ENCODE measurements at places on chromosomes 3 and 15.

DNA sequence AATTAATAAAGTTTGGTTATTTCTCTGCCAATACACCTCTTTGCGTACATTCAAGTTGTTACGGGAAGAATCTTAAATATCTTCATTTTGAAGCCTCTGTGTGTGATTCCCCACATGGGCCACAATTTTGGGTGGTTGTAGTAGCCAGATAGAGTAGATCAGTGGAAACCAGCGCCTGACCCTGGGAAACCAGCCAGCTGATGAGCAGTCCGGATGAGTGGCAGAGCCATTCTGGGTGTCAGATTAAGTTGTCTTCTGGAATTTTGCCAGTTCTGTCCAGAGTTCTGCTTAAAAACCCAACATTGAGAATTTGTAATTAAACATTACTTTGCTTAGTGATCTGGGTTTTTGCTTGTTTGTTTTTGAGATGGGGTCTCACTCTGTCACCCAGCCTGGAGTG, 49.7 kb downstream of the MRPS25 start:
- DNase-seq, result no peak

GRCh38 chr3:177476495-177476894, 279.2 kb upstream of the TBL1XR1 start:
- DNase-seq, result no peak

GRCh38 chr15:83282776-83283137, 1.7 kb downstream of the BNC1 start:
- no peak for DNase-seq

DNA sequence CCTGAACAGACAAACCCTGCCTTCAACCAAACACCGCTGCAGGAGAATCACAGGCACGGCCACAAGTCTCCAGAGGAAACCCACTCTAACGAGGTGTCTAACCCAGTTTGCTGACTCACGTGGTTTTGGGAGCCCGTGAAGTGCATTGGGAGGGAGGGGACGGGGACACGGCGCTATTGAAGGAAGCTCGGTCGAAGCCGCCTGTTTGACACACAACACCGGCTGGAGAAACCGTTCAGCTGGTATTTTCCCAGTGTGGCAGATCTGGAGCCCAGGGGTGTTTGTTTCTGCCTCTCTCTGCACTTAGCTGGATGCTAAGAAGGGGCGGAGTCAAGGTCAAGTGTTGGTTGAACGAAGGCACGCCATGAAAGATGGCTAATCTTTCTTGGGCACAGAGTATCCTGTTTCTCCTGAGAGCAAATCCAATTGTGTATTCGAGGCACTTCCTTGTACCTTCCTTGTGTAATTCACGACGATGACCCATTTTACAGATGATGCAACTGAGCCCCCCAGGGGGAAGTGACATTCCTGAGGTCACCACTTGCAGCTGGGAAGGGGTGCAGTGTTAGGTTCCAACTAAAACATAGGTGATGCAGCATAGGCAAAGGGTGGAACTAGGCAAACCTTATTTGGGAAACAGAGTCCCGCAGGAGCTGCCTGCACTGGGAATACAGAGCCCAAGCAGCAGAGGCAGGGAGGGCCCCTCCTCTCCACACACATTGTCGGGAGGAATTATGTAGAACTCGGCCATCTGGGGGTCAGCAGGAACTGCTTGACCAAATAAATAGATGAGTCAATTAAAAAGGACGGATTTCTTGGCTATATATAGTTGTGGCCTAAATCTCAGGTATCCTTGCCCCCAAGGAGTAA, 22.5 kb downstream of the SLC6A6 start:
- DNase-seq, result no peak

- no peak for DNase-seq
These were observed 38.1 kb downstream of the TLE3 start for GRCh38 chr15:70059476-70060213.

DNA sequence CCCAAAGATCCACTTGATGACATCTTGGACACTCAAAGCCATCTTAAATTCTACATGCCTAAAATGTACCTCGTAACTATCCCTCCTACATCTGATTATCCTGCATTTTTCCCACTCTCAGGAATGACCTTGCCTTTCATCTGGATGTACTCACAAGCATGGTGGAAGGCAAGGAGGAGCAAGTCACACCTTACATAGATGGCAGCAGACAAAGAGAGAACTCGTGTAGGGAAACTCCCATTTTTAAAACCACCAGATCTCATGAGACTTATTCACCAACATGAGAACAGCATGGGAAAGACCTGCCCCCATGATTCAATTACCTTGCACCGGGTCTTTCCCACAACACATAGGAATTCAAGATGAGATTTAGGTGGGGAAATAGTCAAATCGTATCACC, 616.0 kb downstream of the MCTP2 start:
- DNase-seq, result no peak

GRCh38 chr15:77791941-77792340, 159.2 kb upstream of the LINGO1 start:
- DNase-seq, result no peak

DNA sequence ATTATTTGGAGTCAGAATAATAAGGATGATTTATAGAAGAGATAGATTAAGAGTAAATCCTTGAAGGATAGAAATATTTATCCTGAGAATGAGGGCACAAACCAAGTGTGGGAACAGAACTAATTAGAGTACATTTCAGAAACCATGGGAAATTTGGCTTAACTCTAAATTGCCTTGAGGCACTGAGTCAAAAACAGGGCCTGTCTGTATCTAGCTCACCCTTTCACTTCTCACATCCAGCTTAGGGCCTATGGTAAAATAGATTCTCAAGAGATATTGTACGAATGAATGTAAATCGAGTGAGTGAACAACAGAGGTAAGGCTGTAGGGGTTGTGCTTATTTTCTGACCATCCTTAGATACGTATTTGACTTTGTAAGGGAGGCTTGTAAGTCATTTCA, 586.1 kb upstream of the DPPA4 start:
- no peak for DNase-seq

DNA sequence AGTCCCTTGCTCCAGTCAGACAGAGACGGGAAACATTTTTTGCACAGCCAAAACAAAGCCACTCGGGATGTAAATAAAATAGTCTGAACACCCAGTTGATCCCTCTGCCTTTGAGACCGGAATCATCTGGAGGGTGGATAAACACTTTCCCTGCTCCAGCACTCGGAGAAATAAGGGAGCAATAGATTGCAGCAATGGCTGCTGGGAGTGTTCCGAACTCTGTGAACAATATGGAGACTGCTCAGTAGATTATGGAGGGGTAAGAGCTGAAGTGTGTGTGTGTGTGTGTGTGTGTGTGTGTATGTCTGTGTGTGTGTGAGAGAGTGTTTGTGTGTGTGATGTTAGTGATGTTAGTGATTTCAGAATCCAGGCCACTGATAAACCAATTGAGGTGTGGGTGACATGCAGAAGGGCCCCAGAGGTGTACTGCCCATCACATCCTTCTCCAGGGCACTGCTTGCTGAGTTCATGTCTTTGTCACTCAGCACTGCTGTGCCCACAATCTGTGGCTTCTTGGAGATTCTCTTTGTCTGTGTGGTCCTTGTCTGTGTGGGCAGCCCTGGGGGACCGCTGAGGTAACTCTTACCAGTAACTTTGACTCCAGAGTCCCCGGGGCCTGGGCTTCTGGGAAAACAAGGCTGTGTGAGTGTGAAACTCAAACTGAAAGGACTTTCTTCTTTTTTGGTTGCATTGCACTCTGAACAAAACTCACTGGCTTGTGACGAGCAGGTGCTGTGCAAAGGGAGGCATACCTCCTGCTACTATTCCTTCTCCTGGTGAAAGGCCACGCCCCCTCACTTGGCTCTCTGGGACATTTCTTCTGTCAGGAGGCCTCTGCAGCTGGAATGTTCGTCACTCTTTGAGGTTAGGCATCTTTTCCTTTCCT, 23.0 kb downstream of the CRYGS start:
- DNase-seq, result no peak

DNA sequence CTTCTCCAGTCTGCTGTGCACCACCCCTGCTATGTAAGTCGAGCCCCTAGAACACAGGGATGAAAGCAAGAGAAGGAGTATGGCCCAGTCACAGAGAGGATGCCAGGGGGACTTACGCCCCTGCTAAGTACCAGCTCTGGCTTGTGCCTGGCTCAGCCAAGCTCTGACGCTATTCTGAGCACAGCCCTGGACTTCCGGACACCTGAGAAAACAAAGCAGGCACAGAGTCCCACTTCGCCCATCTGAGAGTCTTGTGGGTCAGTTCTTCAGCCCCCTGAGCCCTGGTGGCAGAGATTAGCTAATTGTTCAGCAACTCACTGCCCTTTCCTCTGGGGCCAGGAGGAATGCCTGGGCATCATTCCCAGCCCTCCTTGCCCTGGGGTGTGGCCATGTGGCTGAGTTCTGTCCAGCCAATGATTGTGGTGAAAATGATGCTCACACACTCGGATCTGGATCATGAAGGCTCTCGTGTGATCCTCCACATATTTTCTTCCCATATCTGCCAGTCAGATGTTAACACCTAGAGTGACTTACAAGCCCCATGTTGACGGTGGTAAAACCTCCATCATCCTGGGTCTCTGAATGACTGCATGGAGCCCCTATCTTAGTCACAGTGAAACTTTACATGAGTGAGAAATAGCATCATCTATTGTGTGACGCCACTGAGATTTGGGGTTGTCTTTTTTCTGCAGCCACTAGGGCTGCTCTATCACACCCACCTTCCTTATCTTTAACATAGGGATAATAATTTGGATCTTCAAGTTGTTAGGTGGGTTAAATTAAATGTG, 105.7 kb downstream of the TPRA1 start:
- no peak for DNase-seq

GRCh38 chr3:131705558-131706051, 202.8 kb upstream of the MRPL3 start:
- no peak for DNase-seq

DNA sequence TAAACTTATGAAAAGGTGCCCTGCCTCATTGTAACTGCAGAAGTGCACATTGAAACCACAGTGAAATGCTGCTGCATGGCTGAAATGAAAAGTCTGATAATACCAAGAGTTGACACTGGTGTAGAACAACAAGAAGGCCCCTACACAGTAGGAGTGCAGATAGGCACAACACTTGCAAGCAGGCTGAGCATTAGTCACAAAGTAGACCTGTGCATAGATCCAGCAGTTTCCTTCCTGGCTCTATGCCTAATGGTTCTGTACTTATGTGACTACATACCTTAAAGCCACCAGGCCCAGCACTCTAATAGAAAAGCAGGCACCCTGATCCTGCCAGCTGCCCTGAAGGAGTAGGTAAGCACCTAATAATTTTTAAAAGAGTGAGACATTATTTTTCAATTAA, 41.8 kb downstream of the PRR23E start:
- no peak for DNase-seq

- no peak for DNase-seq
These were observed 9.6 kb upstream of the TMEM44 start for GRCh38 chr3:194642769-194643168.

- no peak for DNase-seq
These were observed 363.6 kb upstream of the GOLIM4 start for GRCh38 chr3:168459226-168459784.

- no peak for DNase-seq
These were observed 60.6 kb upstream of the RPL35A start for GRCh38 chr3:197889204-197889930.

- no peak for DNase-seq
These were observed 193.0 kb upstream of the TPM1 start for GRCh38 chr15:62849316-62850106.

DNA sequence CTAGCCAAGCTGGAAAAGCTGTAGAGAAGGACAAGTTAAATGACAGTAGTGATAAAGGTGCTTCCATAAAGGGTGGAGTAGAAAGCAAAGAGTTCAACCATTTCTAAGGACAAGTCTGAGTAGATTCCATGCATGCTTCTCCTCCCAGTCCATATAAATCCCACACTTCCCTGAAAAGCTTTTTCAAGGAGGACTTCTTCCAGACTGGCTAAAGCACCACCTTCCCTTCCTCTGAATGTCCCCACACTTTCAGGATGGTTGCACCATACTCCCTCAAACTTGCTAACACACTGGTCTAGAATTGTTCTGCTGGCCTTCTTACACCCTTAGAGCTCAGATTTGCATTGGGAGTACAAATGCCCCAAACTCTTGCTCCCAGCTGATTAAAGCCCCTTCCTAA, 40.9 kb downstream of the FBN1 start:
- DNase-seq, result no peak

- DNase-seq, result no peak
These were observed 291.8 kb downstream of the XXYLT1 start for GRCh38 chr3:194979173-194979572.

DNA sequence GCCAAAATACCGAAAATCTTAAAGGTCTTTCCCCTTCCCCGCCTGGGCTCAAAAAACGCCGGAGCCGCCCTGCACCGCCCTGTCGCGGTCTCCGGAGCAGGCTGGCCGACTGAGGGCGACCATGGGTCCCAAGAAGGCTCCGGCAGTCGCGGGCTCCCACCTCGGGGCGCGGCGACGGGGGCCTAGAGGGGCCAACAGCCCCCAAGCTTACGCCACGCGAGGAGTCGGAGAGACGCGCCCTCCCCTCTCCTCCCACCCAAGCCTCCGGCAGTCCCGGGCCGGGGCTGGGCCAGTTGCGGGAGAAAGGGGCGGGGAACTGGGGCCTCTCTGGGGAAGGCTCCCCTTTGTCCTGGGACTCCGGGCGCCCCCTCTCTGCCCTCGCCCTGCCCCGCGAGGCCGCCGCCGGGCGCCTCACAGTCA, 69.2 kb downstream of the GOLGA8B start:
- DNase-seq, result no peak

DNA sequence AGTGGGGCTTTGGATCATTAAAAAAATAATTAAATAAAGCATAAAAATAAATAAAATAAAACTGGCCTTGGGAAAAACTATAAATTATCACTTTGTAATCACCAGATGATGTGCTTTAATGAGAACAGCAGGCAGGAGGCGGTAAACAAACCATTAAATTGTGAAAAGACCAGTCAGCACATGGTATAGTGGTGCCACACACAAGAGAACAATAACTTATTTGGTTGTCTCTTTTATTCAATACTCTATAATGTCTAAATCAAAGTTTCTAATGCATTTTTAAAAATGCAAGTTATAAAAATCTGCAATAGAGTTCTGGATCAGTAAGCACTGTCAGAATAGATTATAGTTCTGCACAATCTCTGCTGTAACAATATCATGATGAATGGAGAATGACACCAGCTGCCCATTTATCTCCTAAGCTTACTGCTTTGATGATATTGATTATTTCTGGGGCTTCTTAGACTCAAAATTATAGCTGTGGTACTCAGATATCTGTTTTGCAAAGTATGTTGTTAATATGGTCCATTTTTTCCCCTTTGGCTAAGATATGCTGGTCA, 259.3 kb downstream of the NAALADL2 start:
- no peak for DNase-seq
